ENCODE measurements at places on chromosomes 4 and X.

DNA sequence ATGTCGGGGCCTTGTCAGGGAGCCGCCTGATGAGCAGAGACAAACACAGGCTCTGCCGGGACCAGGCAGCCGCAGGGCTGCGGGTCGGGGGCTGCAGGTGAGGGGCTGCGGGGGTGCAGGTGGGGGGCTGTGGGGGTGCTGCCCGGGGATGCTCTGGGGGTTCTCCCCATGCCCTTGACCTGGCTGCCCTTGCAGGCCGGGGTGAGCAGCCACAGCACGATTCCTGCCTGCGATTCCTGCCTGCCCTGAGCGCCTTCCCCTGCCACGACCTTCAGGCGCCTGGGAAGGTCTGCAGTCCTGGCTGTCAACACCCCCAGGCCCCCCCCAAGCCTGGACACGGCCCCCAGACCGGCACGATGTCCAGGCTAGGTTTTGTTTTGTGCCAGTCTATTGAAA lies 106.3 kb downstream of the FAM53A start:
- no peak for DNase-seq

DNA sequence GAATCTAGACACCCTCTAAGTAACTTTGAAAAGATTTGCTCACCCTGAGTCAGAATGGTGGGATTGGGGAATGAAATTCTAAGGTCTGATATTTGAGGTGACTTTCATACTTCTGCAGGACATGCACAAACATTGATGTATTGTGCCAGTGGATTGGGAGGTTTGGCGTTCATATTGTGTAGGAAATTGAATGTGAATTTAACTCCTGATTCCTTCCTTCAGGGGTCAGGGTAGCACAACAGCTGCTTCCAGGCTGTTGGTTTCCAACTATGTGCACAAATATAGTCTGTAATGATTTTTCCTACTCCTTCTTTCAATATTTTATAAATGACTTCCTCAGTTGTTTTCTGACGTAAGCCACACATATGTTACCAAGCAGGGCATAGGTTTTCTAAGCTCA lies 3.1 kb downstream of the IL1RAPL1 start:
- DNase-seq, result no peak

DNA sequence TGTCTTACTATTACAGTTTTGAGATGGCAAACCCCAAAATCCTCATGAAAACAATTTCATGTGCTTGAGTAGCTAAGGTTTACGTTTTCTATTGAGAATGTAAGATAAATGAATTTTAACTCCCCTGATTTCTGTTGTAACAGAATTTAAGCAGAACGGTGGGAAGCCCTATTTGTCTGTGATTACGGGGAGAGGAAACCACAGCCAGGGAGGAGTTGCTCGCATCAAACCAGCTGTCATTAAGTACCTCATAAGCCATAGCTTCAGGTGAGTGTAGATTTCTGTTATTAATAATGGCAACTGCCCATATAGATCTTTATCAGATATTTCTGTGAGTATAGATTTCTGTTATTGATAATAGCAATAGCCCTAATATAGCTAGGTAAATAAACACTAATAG lies 44.2 kb upstream of the RHOH start:
- no peak for DNase-seq

DNA sequence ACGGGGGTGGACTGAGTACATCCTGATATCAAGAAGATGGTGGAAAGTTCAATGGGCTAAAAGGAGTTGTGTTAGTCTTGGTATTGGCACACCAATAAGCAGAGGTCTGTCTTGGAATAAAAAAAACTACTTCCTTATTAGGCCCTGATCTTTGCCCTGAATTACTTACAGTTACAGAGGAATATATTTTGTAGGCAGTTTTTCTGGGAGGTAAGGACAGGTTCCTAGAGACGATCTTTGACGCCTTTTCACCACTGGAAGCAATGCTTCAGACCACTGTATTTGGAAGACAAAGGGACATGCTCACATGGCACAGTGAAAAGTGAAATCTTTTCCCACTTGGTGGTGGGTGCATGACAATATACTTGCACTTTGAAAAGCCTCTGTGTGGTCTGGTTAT lies 618 bp upstream of the XK start:
- DNase-seq, result no peak

DNA sequence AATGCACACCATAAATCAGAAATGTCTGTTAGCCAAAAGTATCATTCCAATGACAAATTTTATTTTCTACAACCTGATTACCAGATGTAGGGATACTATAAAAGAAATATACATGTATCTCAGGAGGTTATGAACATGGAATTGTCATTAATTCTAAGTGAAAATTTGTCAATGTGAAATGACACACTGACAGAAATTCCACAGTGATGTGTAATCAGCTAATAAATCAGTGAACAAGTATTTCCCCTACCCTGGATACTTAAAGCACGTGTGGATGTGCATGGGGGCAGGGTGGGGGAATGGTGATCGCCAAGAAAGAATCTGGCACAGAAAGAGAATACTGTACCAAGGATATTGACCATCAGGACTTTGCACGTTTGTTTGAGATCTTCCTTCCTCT lies 123.6 kb downstream of the SH3RF1 start:
- DNase-seq, result no peak

DNA sequence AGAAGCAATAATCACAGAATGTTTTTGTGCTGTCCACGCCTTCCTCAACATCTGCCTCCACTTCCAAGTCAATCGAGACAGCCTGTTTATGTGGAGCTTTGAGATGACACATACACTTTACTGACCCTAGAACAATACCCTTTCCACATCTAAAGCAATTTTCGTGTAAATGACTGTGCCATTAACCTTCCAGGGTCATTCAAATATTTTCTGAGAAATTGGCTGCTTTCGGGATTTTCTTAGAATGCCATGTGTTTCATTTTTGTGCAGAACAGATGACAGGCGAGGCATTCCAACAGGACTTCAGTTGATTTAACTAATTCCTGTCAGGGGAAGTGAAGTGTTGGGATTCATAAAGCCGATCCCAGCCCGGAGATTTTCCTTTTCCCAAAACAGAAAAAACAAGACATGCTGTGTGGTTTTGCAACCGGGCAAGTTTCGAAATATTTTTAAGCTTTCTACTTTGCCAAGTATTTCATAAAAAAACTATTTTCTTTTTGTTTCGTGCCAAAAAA lies 73.9 kb downstream of the SORBS2 start:
- no peak for DNase-seq

GRCh38 chrX:117038918-117039440 lies 576.2 kb upstream of the CT83 start:
- no peak for DNase-seq

- no peak for DNase-seq
Observed at GRCh38 chr4:138716559-138717335, 298.8 kb upstream of the NOCT start.

GRCh38 chr4:138907174-138907573 lies 108.4 kb upstream of the NOCT start:
- DNase-seq, result no peak

DNA sequence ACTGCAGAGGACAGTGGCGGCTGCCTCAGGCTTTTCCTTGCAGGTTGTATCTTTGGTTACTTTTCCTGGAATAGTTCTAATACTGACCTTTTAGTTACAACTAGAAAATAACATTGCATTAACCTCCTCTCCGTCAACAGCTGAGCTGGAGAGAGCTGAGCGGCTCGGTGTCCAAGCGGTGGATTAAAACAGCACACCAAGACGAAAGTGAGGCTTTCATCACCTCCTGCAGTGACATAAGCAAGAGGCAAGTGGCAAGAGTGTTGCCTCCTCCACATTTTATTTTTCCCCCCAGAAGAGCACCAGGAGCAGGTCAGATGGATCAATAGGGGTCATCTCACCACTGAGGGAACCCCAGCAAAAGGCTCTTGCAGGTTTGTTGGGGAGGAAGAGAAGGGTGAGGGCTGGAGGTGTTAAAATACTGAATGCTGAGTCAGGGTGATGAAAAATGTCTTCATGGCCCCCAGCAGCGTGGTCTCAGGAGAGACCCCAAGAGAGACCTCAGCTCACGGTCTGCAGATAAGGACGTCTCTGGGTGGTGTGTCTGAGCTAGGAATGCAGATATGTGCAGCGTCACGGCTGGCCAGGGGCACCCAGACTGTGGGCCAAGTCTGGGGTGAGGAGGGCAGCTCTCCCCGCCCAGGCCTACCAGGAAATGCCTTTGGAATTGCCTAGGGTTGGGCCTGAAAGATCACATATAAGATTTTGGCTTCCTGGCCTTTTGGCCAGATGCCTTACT lies 50.3 kb downstream of the CASP3 start:
- DNase-seq, result peak; percentile 28

- no peak for DNase-seq
Observed at GRCh38 chr4:182425302-182425701, 182.1 kb downstream of the TENM3 start.

- DNase-seq, result no peak
Observed at GRCh38 chr4:136505020-136505419, 1027.3 kb downstream of the PCDH18 start.

GRCh38 chrX:132602701-132603100 lies 113.9 kb upstream of the MBNL3 start:
- no peak for DNase-seq

DNA sequence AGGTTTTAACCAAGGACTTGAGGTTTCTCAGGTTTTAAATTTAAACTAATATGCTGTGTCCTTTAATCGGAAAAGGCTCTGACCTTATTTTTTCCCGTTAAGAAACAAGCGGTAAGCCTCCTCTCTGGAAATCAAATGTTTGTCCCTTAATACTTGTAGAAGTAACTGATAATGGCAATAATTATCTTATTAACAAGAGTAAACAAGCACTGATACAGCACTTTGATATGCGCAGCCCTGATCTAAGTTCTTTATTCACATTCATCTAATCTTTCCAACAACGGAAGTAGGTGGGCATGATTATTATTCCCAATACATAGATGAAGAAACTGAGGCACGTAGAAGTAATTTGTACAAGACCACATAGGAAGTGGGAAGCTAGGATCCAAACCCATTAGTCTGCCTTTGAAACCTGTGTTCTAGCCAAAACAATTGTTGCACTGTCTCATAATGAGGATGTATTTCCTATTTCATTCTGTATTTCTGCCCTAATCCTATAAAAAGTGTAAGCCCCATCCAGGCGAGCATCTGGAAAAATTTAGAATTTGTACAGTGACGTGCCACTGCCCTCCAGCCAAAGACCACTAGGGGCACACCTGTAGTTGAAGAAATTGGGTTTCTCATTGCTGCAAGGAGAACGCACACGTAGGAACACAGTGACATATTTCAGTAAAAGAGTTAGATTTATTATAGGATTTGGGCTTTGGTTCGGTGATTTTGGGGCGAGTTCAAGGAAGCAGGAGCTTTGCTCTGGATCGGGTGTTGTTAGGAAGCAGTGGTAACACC lies 606 bp downstream of the CXorf58 start:
- no peak for DNase-seq

- no peak for DNase-seq
Observed at GRCh38 chr4:11133868-11134267, 294.8 kb downstream of the HS3ST1 start.

Measured in activated CD8-positive, alpha-beta memory T cell treated with anti-CD3 and anti-CD28 coated beads for 24 hours (primary cell).